ENCODE measurements at places on chromosomes 16 and 17.

DNA sequence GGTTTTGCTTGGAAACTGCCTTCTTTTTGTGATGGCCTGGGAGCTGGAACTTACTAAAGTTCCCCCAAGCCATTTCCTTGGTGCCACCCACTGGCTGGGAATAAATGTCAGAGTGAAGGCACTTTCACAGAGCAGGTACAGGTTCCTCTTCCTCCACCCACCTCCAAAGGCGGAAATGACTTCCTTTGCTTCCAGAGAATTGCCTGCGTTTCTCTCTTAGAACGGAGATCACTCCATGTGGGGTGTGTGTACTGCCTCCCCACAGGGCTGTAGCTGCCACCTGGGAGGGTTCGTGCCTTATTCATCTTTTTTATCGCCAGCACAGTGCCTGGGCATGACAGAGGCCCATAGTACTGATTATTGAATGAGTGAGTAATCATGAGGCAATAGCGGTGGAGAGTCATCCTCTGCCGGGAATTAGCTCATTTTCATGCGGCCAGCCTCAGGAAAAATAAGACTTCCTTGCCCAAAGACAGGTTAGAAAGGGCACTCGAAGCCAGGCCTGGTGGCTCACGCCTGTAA, 32.2 kb upstream of the HAS3 start:
- DNase-seq, result no peak

- DNase-seq, result no peak
Measured at GRCh38 chr16:11200592-11200991, 55.4 kb downstream of the SOCS1 start.

GRCh38 chr17:80065478-80066170, 29.2 kb downstream of the CCDC40 start:
- no peak for DNase-seq

GRCh38 chr17:13086142-13086769, 68.4 kb upstream of the ELAC2 start:
- DNase-seq, result no peak

GRCh38 chr17:42270170-42270535, 6.0 kb downstream of the STAT5B start:
- no peak for DNase-seq
